T-helper 2 cell (primary cell): ENCODE measurements at places on chromosomes 1 and 21.

DNA sequence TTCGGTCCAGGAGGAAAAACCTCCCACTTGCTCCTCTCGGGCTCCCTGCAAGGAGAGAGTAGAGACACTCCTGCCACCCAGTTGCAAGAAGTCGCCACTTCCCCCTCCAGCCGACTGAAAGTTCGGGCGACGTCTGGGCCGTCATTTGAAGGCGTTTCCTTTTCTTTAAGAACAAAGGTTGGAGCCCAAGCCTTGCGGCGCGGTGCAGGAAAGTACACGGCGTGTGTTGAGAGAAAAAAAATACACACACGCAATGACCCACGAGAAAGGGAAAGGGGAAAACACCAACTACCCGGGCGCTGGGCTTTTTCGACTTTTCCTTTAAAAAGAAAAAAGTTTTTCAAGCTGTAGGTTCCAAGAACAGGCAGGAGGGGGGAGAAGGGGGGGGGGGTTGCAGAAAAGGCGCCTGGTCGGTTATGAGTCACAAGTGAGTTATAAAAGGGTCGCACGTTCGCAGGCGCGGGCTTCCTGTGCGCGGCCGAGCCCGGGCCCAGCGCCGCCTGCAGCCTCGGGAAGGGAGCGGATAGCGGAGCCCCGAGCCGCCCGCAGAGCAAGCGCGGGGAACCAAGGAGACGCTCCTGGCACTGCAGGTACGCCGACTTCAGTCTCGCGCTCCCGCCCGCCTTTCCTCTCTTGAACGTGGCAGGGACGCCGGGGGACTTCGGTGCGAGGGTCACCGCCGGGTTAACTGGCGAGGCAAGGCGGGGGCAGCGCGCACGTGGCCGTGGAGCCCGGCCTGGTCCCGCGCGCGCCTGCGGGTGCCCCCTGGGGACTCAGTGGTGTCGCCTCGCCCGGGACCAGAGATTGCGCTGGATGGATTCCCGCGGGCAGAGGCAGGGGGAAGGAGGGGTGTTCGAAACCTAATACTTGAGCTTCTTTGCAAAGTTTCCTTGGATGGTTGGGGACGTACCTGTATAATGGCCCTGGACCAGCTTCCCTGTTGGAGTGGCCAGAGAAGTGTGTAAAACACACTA lies 45.3 kb downstream of the MRPL39 start:
- DNase-seq: peak; percentile 86

GRCh38 chr1:89104147-89104546 lies 21.8 kb downstream of the GBP2 start:
- no peak for DNase-seq

DNA sequence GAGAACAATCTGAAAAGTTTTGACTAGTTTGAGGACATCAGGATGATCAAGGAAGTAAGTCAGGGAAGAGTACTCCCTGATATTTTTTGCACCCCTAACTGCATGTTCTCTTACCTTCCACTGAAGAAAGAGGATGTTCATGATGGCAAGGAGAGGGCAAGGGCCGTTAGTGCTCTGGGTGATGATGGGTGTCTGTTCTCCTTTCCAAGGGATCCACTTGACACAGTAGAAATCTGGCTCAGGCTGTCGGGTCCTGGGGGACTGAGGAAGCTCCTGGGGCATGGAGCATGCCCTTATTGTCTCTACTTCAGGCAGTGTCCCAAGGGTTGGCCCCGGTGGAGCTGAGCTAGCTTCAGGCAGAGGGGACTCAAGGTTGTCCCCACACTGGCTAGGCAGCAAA lies 4.7 kb downstream of the MINDY1 start:
- no peak for DNase-seq

DNA sequence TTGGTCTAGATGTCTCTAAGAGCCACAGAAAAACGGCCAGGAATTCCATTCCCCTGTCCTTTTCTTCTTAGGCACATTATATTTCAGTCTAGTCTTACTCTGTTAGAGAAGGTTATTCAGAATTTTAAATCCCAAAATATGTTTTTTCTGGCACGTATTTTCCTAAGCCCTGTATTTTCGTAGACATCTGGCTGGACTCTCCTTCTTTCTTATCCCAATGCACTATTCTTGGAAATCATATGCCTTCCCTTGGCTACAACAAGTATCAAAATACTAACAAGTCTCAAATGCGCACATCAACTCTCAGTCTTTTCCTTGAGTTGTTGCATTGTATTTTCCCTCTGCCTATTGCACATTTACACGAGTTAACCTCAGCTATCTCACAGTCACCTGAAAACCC lies 96.2 kb downstream of the DPYD start:
- DNase-seq: no peak

DNA sequence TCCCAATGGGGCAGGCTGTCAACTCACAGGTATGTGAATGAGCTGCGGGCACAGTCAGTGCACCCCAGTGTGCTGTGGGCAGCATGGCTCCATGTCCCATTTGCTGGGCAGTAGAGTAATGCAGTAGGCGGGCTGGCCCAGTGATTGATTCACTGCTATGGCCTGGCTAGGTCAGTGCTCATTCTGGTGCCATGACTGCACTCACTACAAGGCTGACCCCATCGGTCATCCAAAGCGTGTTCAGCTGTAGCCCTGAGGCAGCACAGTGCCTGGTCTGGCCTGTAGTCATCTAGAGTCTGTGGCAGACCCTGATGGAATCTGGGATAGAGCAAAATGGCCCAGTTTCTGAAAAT lies 7.4 kb downstream of the HYI start:
- no peak for DNase-seq

DNA sequence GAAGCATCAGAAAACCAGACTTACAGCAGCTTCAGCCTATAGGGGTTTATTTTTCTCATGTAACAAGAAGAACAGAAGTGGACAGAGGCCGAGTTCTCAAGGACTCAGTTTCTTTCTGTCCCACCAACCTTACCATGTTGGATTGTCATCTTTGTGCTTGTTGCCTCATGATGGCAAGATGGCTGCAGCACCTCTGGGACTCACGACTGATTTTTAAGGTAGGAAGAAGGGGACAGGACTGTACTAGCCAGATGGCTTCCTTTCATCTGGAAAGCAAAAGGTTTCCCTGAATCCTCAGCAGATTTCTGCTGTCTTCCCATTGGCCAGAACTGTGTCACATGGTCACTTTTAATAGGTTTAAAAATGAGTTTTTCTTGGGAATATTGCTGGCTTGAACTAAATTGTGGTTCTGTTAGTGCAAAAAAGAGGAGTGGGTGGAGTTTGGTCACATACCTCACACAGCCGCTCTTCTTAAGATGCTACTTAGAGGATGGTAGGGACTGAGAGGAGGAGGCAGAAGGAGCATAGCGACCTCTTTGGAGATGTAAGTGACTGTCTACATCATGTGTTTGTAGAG lies 48.1 kb upstream of the ENAH start:
- no peak for DNase-seq

- DNase-seq: no peak
Observed at GRCh38 chr1:222167896-222168295, 380.0 kb downstream of the HHIPL2 start.

DNA sequence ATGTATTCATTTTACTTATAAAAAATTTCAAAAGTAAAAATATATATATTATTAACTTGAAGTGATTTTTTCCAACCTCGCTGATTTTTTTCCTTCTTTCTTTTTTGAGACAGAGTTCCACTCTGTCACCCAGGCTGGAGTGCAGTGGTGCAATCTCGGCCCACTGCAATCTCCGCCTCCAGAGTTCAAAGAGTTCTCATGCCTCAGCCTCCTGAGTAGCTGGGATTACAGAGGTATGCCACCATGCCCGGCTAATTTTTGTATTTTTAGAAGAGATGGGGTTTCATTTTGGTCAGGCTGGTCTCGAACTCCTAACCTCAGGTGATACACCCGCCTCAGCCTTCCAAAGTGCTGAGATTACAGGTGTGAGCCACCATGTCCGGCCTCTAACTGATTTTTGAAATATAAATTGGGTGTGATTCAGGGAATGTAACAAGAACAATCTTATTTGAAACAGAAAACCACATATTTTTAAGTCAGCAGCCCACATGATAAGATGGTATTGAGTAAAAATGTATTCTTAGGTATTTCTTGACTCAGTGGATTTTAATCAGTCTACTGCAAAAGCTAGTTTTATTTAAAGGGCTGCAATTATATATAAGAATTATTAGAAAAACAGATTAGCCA lies 30.0 kb downstream of the ZBTB8B start:
- DNase-seq: no peak

GRCh38 chr1:107327446-107327845 lies 186.6 kb downstream of the NTNG1 start:
- no peak for DNase-seq

DNA sequence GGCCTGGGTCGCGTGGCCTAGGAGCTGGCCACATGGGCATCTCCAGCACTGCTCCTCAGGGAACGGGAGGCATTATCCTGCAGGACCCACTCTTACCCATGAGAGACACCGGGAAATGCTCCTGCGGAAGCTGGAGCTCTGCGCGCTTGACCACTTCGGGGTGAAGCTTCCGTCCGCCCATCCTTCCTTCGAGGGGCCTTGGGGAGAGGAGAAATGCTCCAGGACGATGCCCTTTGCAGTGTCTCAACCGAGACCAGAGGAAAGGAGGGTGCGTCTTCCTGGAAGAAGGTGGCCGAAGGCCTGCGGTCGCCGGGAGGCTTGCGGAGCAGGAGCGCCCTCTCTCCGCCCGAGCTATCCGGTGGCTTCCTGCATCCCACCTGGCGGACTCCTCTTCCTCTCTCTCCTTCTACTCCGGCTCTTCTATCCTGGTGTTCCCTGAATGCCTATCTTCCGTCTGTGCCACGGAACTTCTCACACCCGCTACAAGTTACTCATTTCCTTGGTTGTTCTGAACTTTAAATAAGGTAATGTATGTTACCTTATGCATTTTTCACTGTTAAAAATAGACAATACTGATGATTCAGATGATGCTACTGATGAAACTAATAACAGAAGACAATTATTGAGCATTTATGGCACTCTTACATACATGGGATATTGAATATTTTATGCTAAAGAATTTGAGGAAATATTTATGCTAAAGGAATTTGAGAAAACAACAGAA lies 91.4 kb downstream of the PRKAB2 start:
- no peak for DNase-seq

DNA sequence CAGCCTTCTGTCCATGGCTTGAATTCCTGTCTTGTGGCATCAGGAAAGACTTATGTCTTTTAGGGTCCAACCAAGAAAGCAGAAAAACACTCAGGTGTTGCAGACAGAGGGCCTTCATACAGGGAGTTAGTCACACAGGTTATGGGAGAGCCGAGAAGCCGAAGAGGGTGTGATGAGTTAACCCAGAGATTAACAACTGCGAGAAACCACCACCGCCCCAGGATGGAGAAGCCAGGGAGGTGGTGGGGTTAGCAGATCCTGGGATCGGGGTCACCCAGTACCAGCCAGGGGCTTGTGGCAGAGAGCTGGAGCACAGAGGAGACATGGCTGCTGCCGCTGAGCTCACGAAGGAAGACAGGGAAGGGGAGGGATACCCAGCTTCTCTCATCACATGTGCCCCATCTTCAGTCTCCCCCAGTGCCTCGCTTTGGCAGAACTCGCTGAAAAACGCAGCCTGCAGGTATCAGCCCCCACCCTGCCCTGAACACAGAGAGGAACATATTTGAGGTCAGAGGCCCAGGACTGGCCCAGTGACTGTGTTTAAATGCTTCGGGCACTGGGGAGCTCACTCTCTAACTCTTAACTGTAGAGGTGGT lies 58.7 kb downstream of the RUNX3 start:
- DNase-seq: no peak

DNA sequence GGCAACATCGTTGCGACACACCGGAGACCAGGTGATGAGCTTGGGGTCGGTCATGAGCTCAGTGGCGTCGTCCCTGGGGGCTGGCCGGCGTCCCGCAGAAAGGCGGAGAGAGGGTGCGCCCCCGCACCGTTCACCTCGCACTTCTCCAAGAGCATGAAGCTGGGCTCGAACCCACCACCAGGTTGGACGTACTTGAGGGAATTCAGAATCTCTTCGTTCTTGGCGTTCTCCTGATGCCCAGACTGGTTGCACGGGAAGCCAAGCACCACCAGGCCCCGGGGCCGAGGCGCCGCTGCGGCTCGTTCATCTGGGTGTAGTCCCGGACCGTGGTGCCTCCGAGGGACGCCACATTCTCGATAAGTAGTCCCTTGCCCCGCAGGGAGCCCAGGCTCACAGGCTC lies 176.6 kb upstream of the ADAMTS5 start:
- no peak for DNase-seq

DNA sequence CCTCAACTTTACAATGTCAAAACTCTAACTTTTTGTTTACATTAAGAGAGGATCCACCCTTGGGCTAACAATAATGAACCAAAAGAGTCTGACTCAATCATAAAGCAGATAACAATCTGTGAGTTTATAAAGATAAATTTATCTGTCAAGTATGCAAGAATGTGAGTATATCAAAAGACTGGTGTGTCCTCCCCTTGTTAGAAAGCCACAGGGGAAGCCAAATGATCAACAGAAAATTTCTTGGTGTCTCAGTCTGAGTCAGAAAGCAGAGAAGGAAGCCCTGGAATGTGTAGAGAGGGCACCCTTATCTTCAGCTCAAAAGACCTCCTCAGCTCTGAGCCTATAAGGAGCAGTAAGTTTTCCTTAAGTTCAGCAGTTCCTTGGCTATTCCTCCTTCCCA lies 13.9 kb upstream of the PDIK1L start:
- no peak for DNase-seq

DNA sequence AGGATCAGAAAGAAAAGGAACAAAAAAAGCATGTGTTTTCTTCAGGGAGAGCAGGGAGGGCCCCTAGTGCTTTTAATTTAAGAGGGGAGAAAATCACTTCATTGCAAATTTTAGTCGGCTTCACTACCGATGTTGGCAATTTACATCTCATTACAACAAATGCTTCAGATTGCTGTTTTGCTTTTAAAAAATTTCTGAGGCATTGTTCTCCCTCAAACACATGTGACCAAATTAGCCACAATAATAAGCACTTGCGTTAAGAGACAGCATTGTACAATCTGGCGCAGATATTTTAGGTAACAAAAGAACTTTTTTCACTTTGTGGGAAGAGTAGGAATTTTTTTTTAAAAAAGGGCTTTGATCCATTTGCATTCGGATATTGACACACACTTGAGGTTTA lies 29.8 kb downstream of the BEND5 start:
- no peak for DNase-seq

- no peak for DNase-seq
Observed at GRCh38 chr1:51558375-51558924, 39.4 kb upstream of the EPS15 start.

DNA sequence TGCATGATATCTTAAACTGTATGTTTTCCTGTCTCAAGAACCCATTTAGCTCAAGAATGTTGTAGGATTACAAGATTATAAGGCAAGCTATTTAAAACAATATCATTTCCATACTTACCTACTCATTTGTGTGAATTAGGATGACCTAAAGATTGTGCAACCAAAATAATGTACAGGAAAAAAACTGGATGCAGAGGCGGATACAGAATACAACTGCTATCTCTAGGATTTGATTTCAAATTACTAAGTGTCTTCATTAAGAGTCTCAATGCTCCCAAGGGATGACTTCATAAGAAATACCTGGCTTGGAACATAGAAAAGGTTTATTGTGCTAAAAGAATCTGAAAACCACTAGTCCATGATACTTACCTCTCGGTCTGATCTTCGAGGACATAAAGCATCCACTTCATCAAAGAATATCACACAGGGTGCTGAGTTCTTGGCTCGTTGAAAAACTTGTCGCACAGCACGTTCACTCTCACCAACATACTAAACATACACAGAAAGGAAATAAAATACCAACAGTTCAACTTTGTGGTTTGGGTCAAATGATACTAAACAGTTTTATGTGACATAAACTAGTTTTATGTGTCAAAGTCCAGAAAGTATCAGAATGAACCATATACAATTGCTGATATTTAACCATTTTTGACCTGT lies 54.9 kb downstream of the NVL start:
- DNase-seq: no peak
